ENCODE measurements at places on chromosomes 2 and 18.

DNA sequence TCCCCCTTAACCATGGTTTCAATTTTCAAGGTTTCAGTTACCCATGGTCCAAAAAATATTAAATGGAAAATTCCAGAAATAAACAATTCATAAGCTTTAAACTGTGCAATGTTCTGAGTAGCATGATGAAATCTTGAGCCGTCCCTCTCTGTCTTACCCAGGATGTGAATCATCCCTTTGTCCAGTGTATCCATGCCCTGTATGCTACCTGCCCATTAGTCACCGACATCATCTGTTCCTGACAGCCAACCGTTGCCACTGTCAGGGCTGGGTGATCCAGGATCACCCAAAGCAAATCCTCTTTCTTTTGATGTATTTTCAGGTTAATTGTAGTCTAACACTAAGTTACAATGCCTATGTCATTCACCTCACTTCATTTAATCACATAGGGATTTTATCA lies 15.7 kb upstream of the OLA1 start:
- no peak for DNase-seq

DNA sequence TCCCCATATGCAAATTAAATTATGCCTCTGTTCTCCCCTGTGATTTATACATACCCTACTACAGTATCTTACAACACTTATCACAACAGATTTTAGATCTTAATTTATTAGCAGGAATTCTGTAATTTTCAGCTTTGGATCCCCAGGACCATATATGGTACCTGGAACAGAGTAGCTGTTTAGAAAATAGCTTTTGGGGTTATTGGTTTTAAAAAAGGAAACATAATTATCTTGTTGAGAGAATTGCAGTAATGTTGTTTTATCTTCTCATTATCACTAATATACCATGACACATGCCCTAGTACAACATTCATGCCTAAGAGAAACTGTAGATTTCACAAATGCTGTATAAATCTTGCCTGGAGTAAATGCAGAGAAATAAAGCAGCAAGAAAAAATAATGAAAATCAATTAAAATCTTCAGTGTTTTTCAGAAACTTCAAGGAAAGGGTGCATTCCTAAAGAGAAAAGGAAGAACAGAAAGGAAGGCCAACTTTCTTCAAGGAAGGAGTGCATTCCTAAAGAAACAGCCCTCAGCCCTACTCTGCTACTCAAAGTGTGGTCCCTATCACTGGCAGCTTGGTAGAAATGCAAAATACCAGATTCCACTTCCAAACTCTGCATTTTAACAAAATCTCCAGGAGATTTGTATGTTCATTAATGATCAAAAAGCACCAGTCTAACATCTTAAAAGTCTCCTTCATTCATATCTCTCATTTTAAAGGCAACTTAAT lies 37.1 kb upstream of the CSRNP3 start:
- DNase-seq, result no peak

GRCh38 chr18:49023938-49024803 lies 73.4 kb upstream of the SMAD7 start:
- DNase-seq, result no peak

DNA sequence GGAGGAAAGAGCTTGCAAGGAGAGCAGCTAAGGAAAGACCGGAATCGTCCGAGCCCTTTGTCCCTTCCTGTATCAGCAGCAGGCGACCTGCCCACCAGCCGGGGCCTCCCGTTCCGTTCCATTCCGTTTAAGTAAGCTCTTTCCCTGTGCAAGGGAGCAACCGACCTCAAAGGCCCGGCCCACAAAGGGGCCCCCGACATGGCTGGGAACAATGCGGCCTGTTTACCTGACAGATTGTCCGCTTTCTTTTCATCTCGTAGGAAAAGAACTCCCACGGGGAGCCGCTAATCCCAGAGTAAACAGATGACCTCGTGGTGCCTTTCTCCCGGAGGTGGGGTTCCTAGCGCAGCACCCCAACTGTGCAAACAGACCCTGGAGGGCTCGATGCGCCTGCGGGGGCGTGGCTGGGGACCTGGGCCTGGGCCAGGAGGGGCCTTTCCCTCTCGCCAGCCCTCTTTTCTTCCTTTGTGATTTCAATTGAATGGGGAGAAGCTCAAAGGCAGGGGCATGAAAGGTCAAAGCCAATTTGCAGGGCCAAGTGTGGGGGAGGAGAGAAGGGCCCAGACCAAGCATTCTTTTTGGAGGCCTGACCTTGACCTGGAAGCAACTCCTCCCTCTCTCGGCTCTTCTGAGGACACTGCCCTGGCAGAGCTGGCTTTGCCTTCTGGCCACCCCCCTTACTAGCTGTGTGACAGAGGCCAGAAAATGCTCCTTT lies 120.2 kb downstream of the INHBB start:
- DNase-seq, result no peak

DNA sequence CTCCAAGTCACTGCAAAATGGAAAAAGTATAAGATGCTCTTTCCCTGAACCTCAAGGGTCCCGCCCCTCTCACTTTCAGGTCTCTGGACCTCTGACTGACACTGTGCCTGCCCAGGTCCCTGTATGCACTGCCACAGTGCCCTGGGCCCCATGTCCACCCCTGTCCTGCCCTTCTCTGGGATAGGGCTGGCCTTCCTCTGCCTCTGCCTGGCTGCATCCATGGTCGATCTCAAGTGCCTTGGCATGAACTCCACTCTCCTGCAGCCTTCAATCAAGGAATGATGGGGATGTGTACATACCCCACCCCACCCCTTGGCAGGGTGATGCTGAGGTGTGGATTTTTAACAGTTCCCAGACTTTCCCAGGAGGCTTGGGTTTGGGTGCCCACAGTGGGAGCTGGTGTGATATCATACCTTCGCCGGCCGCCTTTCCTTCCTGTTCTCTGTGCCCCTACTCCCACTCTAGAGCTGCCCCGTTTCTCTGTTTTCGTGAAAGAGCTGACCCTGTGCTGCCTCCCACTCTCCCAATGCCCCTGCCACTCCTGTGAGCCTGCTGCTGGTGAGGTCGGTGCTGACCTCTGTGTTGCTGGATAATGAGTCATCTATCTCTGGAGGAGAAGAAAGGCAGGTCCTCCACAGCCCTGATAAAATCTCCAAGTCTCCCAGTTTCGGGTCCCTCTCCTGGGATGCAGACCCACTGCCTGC lies 18.9 kb downstream of the PTPN18 start:
- no peak for DNase-seq

DNA sequence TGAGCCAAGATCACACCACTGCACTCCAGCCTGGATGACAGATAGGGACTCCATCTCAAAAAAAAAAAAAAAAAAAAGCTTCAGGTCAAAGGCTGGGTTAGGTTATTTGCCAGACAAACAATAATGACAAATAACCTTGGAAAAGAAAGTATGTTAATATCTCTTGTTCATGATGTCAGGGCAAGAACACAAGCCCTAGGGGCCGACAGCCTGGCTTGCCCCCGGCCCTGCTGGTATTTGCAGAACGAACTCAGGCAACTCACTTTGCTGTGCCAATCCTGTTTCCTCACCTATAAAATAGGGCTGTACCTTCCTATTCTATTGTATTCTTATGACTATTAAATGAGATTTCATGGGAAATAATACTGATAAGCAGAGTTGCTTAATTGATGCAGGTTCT lies 75.4 kb upstream of the CDC42EP3 start:
- DNase-seq, result no peak

GRCh38 chr2:222257645-222258044 lies 41.2 kb downstream of the PAX3 start:
- no peak for DNase-seq

DNA sequence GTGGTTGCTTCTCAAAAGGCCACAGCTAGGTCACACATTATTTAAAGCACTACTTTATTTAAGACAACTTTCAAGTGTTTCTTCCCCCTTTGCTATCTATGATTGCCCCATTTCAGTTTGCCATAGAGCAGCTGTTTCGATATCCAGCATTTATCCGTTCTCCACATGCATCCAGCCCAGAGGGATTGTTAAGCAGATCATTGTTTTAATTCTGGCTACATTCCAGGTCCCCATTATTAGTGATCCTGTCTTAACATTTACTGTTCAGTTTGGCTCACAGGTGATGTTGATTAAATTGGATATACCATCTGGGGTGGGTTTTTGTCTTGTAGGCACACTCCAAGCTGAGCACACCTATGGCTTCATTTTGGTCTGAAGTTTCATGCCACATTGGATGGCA lies 638.7 kb downstream of the ZEB2 start:
- no peak for DNase-seq

- no peak for DNase-seq
These were observed 90.3 kb downstream of the LPIN1 start for GRCh38 chr2:11836647-11837219.

GRCh38 chr2:36371070-36371874 lies 15.7 kb downstream of the CRIM1 start:
- DNase-seq, result no peak

GRCh38 chr2:181374781-181375675 lies 82.2 kb upstream of the ITGA4 start:
- DNase-seq, result no peak

GRCh38 chr2:67295851-67296250 lies 101.3 kb upstream of the ETAA1 start:
- no peak for DNase-seq

GRCh38 chr2:55865096-55865835 lies 58.3 kb downstream of the EFEMP1 start:
- DNase-seq, result no peak

DNA sequence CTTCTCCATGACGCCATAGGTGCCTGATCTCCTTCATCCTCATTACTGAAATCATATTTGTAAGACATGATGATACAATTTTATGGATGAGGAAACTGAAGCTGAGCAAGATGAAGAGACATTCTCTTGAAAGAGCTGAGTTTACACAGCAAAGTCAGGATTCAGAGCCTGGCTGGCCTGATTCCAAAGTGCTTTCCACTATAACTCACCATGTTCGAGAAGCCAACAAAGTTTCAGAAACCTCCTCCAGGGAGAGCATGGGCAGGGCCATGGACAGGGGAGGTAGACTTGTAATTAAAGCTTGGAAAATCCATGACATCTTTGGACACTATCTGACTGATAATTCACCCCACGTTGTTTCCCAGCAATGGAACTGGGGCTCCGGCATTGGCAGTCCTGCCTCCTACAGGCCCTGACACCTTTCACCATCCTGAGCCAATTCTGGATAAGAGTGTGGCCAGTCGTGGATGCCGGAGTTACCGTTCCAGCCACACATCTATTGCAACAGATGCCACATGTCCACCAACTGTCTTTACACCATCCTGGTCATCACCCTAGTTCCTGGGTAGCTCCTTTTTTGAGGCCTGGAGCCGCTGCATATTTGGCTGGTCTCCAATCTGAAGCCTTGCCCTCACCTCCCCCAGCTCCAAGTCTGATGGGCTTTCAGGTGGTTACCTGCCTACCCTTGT lies 85.0 kb upstream of the PPP1CB start:
- no peak for DNase-seq

- no peak for DNase-seq
These were observed 196.6 kb downstream of the AGPS start for GRCh38 chr2:177589186-177589585.

GRCh38 chr2:201197781-201198180 lies 14.8 kb downstream of the CASP10 start:
- DNase-seq, result no peak

GRCh38 chr18:21215490-21215889 lies 26.5 kb upstream of the GREB1L start:
- no peak for DNase-seq

GRCh38 chr2:6081955-6082624 lies 389.9 kb downstream of the SOX11 start:
- peak; percentile 73 for DNase-seq

DNA sequence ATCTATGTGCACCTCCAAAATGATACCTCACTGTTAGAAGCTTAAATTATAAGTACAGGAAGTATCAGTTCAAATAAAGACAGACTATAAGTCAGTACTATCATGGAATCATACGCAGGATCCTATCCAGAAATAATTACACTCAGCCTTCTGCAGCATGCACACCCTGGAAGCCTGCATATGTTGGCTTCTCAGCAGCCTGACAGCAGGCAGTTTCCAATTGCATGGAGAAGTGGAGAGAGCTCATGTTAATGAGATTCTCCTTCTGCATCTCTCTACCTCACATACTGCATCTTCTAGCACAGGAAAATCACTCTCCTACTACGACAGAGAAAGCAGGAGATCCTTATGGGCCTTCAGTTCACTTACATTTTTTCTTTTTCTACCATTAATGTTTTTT lies 20.5 kb downstream of the NR4A2 start:
- DNase-seq, result no peak

GRCh38 chr18:23267447-23267776 lies 132.1 kb downstream of the CABLES1 start:
- DNase-seq, result no peak

- no peak for DNase-seq
These were observed 93.3 kb downstream of the HS1BP3 start for GRCh38 chr2:20557635-20558034.

DNA sequence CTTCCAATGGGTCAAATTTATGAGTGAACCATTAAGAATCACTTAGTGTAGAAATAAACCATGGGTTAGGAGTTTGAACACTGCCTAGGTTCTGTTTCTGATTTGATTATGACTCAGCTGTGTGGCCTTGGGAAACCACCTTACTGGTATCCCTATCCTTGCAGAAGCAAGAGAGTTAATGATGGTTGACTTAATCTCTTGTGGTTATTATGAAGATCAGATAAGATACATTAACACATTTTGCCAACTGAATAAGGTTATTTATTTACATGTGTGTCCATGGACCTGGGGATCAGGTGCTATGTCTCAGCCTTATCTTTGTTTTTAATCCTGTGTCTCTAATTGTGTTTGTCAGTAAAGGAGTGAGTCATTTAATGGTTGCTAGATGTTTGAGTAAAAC lies 5.4 kb upstream of the KCNJ13 start:
- no peak for DNase-seq

DNA sequence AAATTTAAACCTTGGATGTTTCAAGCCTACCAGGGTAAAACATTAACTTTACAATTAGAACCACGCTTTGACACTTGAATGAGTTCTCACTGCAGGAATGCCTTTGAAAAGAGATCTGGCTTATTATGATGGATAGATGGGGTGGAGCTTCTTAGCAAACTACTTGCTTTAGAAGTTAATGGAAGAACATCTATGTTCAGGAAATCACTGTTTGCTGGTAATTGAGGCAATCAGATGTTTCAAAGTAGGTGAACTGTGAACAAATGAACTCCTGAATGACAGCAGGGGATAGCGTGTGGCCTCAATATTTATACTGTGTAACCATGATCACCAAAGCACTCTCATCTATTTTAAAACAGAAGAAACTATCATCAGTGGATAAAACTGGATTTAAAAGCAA lies 383.6 kb downstream of the PIK3C3 start:
- DNase-seq, result no peak

- DNase-seq, result peak; percentile 84
These were observed 33.9 kb downstream of the STAT1 start for GRCh38 chr2:190979906-190980629.

All from DMS79 treated with DMSO at 0.1 percent for 48 hours (cell line).